ENCODE measurements at places on chromosomes 13 and 19. TPM values are rescaled to one million over a fixed set of nuclear protein-coding genes. Genes with fewer than 3 reads are reported as not detected.

The COG3 gene
- 21.0 TPM for total RNA-seq

The KLF1 gene
- total RNA-seq: not detected

The ANKLE1 gene
- total RNA-seq: 0.48 TPM

DNA sequence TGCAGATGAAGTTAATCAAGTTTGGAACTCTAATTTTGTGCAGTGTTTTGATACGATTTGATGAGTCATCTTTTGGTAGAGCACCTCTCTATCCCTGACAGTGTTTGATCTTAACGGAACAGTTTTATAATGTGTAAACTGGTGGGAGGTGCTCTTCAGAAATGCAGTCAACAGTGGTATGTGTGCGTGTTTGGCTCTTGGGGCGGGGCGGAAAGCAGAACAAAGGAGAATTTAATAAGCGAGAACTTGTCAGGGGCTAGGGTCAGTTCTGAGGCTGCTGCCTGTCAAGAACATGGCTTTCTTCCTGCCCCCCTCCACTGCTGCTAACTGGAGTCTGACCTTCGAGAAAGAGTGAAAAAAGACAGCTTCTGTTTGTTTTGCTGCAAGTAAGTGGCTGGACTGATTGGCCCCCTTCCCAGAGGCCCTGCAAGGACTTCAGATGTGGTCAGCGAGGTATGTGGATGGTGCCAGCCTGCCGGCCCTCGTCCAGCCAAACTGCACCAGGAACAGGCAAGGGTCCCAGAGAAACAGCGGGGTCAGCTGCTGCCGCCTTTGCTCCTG is 40.8 kb downstream of the BBC3 start:
- peak; percentile 71 for DNase-seq

GRCh38 chr19:46943150-46943946 is 76.3 kb upstream of the NPAS1 start:
- DNase-seq: no peak

- no peak for DNase-seq
These were observed 231.6 kb upstream of the IRS2 start for GRCh38 chr13:110018009-110018408.

DNA sequence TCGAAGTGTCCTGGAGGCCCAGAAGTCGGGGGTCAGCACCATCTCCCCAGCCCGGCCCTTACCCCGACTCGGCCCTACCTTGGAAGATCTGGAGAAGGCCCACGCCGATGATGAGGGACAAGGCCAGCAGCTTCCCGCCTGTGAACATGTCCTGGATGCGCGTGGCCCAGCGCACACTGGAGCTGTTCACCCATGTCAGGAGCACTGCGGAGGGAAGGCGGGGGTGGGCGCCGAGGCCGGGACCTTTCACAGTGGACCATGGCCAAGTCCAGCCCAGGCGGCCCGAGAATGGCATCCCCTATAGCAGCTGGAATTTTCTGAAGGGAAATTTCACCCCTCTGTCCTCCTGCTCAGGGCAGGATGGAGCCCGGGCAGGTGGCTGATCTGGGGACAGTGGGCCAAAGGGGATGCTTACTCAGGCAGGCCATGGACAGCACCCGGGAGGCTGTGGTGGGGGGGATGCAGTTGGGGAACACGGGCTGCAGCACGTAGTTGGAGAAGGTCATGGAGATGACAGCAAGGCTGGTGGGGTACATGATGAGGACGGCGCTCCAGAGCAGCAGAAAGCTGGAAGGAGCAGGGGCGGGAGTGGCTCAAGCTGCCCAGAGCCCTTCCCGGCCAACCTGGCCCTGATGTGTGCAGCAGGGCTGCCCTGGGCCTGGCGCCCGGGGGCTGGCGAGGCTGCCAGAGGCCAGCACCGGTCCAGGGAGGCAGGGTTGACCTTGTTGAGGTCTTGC is 13.0 kb downstream of the SLC7A10 start:
- DNase-seq: no peak

- no peak for DNase-seq
These were observed 289.2 kb downstream of the TEX29 start for GRCh38 chr13:111609631-111610030.

DNA sequence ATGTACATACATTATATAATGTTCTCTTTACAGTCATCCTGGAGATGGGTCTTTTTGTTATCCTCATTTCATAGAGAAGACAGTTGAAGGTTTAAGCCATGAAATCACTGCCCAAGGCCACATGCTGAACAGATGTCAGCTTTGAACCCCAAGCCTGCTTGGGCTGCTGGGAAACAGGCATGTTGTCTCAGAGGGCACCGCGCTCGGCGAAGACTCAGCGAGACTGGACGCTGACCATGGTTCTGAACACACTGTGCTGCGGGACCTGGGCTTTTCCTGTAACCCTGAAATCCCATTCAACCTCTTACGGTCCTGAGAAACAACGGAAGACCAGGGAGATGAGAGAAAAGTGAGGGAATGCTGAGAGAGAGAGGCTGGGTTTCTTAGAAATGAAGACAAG is 27.3 kb downstream of the LRFN3 start:
- DNase-seq: peak; percentile 22

GRCh38 chr13:110874508-110874960 is 40.3 kb downstream of the ANKRD10 start:
- peak; percentile 40 for DNase-seq

DNA sequence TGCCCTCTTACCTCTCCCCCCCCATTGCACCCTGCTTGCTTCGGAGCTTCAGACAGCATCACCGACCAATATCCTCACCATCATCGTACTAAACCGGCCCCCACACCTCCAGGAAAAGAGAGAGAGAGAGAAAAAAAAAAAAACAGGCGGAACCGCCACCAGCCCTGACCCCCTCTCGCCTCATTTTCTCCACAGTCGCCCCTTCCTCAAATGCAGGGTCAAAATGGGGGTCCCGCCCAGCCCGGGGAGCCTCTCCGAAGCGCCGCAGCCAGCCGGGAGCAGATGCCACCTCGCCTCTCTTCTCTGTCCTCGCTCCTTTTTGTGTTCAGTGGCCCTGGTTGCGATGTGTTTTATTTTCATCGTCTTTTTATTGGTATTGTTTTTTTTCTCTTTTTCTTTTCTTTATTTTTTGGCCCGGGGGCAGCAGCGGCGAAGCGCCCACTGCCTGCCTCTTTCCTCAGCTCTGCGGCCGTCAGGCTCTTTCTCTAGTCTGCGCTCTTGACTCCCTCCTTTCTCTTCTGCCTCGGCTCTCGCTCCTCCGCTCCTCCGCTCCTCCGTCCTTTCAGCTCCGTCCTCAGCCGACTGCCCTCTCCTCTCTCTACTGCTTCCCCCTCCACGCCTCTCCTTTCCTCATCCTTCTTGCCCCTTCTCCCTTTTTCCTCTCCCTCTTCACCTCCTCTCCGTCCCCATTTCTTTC is 41.4 kb downstream of the DEDD2 start:
- DNase-seq: no peak

- no peak for DNase-seq
These were observed 1.4 kb upstream of the VASP start for GRCh38 chr19:45505996-45506245.
